ENCODE measurements at places on chromosomes 5 and 9.

DNA sequence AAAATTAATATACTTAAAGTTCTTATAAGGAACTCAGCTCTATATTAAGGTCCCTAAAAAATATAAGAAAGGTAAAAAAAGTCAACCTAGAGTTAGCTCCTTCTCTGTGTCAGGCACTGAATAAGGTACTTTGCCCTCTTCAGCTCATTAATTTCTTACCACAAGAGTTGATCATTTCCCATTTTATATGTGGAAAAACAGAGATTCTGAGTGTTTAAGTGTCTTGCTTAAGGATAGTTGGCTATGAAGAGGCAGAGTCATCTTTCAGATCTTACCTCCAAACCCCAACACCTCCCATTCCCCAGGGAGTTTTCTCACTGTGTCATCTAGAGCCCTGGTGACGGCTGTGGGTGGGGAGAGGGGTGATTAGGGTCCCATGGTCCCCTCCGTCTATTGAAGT is 40.6 kb downstream of the INSYN2B start:
- DNase-seq = no peak

DNA sequence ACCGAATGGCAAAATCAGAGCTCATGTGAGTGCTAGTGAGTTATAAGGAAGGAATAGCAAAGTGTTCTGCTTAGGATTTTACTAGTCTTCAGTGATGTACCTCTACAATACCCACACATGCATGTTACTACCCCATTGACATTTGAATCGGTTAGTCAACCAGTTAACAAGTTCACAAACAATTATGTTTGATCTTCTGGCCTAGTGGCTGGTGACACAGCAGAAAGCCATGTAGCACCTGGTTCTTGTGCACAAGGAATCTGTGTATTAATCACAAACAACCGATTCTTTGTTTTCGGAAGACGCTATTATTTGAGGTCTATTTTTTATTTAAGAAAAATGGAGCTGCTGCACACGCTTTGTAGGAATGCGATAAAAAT is 41.9 kb downstream of the NTRK2 start:
- DNase-seq = no peak

- DNase-seq = no peak
Observed at GRCh38 chr9:35162605-35163315, 951 bp downstream of the UNC13B start.

DNA sequence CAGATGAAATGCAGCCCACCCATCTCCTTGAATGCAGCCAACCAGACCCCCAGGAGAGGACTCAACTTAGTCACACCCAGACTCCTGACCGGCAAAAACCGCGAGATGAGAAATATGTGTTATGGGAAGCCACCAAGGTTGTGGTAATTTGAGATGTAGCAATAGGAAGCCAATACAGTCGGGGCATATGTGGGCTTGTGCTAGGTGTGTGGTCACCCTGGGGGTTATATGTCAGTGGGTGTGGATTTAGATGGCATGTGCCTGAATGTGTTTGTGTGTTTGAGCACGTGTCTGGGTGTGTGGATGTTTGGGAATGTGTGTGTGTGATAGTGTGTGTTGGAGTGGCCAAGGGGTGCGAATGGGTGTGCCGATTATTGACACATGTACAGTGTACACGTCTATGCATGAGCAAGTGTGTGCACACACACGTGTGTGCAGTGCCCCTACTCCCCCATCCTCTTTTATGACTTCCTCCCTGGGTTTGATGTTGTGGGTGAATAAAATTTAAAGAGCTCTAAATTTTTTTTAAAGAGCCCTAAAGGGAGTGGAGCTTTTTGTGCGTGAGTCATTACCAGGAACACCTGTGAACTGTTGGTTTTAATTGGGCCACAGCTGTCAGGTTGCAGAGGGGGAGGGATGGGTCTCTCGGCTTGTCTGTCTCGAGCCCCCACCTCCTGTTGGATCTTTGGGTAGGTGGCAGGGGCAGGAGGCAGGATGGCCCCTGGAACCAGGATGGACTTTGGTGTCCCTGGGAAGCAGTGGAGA is 86.8 kb downstream of the LHX2 start:
- no peak for DNase-seq

DNA sequence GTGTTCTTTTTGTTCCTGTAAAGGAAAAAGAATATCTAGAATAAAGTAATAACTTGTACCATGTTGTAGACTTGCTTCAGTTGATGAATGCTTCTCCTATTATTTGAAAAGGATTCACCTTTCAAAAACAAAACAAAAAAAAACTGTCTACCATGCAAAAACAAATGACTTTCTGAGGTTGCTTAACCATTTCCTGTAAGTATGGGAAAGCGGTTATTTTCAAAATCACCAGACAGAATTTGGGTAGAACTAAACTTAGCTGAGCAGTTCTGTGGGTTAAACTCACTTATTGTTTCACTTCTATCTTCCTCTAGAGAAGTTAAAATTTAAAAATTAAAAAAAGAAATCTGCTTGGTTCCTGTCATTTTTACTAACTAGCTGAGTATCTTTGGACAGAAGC is 25.2 kb downstream of the LNPEP start:
- no peak for DNase-seq

DNA sequence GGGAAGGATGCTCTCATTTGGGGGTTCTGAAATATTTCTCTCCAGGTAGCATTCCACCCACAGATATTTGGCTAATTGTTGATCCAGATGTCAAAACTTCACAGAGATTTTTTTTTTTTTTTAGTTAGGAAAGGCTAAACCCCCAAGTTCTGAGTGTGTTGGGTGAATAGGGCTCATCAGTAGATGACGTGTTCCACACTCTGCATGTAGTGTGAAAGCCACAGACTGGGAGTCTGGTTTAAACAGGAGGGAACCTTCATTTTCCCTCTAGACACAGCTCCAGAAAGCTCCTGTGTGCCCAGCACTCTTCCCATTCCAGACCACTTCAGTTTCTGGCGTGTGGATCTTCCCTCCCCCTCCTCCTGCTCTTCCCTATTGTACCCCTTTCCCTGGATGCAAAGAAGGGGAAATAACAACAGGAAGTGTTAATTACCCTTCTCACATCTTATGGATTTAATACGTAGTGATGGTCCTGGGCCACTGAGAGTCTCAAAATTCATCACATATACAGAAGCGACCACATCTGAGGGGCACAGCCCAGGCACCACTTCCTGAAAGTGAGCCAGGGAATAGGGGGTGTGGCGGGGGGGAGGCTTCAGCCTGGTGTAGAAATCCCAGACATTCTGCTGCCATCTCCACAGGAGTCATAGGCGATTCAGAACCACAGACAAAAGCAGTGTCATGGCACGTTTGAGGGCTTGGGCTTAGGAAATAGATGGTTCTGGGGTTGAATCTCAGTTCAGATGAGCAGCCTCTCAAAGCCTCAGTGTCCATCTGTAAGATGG is 65.1 kb downstream of the DAP start:
- DNase-seq = no peak

Measured in coronary artery (tissue), 2 donors.